ENCODE measurements at places on chromosomes 5 and 9. TPM values are rescaled to one million over a fixed set of nuclear protein-coding genes. Genes with fewer than 3 reads are reported as not detected.

GRCh38 chr9:4289411-4290326 is 10.2 kb downstream of the GLIS3 start:
- DNase-seq: no peak

- no peak for DNase-seq
These were observed 55.2 kb upstream of the PDE8B start for GRCh38 chr5:77155179-77155785.

GRCh38 chr5:9188956-9189355 is 356.9 kb downstream of the SEMA5A start:
- no peak for DNase-seq

GRCh38 chr5:9538504-9538903 is 7.4 kb downstream of the SEMA5A start:
- no peak for DNase-seq

DNA sequence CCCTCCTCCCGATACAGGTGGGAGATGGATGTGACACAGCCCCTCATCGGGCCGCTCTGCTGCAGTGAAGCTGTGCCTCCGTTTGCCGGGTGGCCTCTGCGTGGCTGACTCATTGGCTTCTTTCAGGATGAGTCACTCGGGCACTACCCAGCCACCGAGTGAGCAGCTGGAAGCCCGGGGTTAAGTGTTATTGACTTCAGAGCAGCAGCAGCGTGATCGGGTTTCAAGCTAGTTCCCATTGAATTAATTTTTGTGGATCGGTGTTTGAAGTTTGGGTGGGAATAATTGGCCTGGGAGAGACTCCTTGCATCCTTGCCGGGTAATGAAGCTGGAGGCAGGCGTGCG is 266.4 kb upstream of the IRX4 start:
- DNase-seq: peak; percentile 7

- DNase-seq: no peak
These were observed 130.2 kb downstream of the PCSK5 start for GRCh38 chr9:76020652-76021051.

- DNase-seq: no peak
These were observed 20.5 kb downstream of the COL15A1 start for GRCh38 chr9:98964201-98964600.

- peak; percentile 6 for DNase-seq
These were observed 167.6 kb downstream of the ASTN2 start for GRCh38 chr9:117247266-117247665.

GRCh38 chr9:132293145-132293721 is 61.6 kb downstream of the SETX start:
- DNase-seq: no peak

DNA sequence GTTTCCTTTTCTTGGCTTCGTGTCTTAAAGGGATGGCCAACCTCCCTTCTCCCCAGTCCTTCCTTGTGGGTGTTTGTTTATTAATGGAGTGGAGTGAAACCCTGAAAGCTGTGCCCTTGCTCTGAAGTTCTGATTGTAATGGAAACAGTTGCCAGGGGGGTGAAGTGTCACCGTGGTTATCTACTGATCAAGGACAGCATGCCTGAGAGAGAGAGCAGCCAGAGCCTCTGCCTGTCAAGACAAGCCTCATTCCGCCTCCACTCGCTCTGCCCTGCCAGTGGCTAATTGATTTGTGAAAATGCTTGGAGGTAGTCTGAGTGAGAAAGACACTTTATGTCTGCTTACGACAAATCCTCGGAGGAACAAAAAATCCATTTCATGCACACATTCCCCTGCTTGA is 143.7 kb upstream of the SLC30A5 start:
- DNase-seq: peak; percentile 72

DNA sequence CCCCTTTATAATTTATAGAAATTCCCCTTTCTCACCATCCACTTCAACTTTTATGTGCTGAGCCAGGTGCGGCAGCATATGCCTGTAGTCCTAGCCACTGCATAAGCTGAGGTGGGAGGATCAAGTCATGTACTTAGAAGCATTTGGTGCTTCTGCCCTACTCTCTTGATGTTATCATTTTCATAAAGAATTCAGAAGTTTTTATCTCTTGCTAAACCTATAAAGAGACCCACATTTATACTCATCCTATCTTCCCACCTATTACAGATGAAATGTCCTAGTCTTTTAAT is 18.5 kb downstream of the HMMR start:
- no peak for DNase-seq

DNA sequence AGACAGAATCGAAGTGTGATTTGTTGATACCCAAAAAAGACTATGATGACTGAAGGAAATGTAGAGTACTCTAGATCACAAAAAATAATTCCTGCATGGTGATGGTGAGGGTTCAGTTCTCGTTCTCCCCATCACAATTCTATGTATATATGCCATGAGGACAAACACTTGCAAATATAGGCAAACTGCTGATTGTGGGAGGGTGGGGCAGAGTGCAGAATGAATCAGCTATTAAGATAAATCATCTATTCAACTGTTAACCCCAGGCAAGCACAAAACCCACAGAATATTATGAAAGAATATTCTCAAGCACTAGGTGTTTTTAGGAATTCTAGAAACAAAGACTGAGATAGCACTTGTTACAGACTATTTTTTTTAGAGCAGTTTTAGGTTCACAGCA is 13.9 kb upstream of the UBLCP1 start:
- DNase-seq: no peak

DNA sequence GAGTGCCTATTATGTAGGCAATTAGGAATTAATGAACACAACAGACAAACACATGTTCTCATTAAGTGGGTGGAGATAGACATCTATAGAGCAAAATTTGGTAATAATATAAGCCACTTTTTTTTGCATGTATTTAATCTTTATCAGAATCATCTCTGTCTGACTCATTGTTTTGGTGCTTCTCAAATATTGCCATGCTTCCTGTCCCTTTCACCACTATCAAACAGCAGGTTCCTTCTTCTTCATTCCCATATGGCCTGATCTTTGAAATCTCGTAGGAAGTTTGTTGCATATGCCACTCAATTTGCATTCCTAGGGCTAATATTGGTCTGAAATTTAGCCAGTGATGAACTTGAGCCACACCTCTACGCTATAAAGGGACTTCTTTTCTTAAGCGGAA is 128.9 kb upstream of the SPEF2 start:
- DNase-seq: no peak

- no peak for DNase-seq
These were observed 53.9 kb upstream of the TRIM32 start for GRCh38 chr9:116632990-116633838.

DNA sequence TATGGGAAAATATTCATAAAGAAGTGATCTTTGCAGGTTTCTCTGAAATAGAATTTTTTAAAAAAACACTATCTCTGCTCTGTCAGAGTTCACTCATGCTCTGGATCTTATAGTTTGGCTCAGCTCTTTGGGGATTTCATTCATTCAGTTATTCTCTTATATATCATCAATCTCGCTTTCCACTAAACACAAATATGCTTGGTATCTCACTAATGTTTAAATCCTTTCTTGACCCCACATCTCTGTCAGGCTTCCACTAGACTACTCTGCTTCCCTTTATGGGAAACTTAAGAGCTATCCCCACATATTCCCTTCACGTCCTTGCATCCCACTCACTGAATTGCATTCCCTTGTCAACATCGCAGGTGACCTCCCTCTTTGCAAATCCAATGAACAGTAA is 396.1 kb downstream of the ENC1 start:
- no peak for DNase-seq

- peak; percentile 45 for DNase-seq
These were observed 205.5 kb upstream of the EFNA5 start for GRCh38 chr5:107876261-107876660.

DNA sequence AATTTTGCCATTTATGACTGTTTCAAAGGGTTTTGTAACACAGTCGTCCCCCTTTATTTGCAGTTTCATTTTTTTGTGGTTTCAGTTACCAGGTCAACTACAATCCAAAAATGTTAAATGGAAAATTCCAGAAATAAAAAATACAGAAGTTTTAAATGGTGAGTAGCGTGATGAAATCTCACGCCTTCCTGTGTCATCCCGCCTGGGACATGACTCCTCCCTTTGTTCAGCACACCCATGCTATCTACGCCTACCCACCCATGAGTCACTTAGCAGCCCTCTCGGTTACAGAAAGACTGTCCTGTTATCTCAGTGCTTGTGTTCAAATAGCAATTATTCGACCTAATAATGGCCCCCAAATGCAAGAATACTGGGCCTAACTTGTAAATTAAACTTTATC is 765.3 kb upstream of the ADAMTS16 start:
- DNase-seq: no peak

DNA sequence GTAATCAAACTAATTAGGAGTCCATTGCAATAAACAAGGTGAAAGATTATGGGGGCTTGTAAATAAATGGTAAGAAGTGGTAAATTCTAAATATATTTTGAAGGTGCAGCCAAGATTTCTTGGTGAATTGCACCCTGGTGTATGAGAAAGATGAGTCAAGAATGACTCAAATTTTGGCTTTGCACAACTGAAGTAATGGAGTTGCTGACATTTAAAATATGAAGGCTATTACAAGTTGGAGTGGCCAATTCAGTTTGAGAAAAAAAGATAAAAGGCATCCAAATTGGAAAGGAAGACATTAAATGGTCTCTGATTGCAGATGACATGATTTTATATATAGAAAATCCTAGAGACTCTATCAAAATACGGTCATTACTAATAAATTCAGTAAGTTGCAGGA is 2330.6 kb downstream of the MAT2B start:
- no peak for DNase-seq

GRCh38 chr9:96172797-96173196 is 129.2 kb downstream of the HSD17B3 start:
- no peak for DNase-seq

DNA sequence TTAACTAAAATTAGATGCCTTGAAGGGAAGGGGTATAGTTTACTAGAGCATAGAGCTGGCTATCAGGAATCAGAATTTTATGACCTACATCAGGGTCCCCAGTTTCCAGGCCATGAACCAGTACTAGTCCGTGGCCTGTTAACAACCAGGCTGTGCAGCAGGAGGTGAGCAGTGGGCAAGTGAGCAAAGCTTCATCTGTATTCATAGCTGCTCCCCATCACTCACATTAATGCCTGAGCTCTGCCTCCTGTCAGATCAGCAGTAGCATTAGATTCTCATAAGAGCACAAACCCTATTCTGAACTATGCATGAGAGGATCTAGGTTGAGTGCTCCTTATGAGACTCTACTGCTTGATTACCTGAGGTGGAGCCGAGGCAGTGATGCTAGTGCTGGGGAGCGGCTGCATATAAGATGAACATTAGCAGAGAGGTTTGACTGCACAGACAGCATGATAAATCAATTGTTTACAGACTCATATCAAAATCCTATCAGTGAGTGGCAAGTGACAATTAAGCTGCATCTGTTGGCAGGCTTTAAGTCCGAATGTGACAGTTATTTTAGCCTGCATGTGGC is 44.6 kb downstream of the TAF11L14 start:
- DNase-seq: no peak

DNA sequence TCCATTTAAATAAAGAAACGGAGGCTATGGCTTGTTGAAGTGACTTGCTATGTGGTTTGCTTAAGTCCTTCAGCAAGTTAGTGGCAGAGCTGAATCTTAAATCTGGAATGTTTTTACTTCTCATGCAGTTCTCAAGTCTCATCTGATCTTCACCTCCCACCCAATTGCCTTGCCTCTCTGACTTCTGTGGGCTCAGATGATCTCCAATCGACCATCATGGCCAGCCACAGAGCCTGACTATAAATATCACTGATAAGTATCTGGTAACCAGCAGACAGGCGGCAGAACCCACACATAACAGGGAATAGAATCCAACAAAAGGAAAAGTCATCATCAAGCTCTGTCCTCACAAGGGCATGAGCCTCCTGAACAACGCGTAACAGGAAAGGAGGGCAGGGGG is 149.9 kb downstream of the FAM114A2 start:
- no peak for DNase-seq

DNA sequence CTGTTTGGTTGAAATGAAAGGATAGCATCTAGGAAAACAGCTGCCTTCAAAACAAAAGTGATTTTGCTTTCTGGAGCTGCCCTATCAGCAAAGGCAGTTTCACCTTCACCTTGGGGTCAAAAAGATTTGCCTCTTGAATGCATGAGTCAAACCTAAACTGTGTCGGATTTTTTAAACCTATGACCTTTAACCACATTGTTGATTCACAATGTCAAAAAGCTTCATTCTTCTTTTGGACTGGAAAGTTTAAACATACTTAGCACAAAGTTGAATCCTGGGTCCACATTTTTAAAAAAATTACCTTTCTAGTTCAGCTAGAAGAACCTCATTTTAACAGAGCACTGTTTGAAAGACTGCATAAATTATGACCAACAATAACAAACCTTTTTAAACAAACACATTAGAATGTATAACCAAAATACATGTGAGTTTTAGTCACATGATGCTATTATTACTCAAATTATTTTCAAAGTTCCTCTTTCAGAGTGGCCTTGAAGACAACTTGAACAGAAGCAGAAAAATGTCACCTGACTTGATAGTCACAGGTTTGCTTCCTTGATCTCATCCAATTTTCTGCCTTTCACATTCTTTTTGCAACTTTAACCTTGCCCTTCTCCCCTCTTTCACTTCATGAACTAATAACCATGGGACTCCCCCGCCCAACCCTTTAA is 109.7 kb upstream of the LHFPL2 start:
- no peak for DNase-seq

GRCh38 chr9:6188466-6188865 is 27.1 kb upstream of the IL33 start:
- DNase-seq: no peak

GRCh38 chr5:94613583-94613982 is 4.8 kb downstream of the KIAA0825 start:
- DNase-seq: no peak

DNA sequence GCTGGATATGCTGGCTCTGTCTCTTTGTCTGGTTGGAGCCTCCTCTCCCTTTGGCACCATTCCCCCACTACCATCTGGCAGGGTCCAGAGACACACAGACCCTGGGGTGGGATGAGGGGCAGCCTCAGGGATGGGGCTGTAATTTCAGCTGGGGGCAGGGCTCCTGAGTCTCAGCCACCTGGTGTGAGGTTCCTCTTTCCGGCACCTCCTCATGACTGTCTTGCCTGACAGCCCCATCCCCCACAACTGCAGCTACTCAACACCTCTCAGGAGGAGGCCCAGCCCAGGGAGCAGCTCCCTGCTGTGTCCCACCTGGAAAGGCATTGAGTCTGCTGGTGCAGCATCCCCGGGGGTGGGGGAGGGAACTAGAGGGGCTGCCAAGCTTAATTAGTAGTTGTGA is 11.7 kb upstream of the RPS14 start:
- DNase-seq: no peak

GRCh38 chr5:39933061-39933460 is 508.3 kb upstream of the DAB2 start:
- no peak for DNase-seq

SHC3 gene
- 3.1 TPM for total RNA-seq

AGXT2 gene
- 2.2 TPM for total RNA-seq

EIF4EBP3 gene
- total RNA-seq: not detected

SLF1 gene
- 132 TPM for total RNA-seq

MEIKIN gene
- not detected for total RNA-seq

PCDHGC4 gene
- 4.8 TPM for total RNA-seq

OBP2B gene
- not detected for total RNA-seq

PITX1 gene
- total RNA-seq: 17.3 TPM

SLC9A3 gene
- total RNA-seq: 2.4 TPM

PCDHGA2 gene
- total RNA-seq: 4.6 TPM

HK3 gene
- 4.6 TPM for total RNA-seq

AFAP1L1 gene
- 0.72 TPM for total RNA-seq

Measured in umbilical cord (tissue), 2 donors.